Fibroblast of skin of scalp (primary cell): ENCODE measurements at places on chromosomes 4 and X.

GRCh38 chr4:108881190-108881589 lies 118.3 kb upstream of the ETNPPL start:
- DNase-seq = peak; percentile 92

DNA sequence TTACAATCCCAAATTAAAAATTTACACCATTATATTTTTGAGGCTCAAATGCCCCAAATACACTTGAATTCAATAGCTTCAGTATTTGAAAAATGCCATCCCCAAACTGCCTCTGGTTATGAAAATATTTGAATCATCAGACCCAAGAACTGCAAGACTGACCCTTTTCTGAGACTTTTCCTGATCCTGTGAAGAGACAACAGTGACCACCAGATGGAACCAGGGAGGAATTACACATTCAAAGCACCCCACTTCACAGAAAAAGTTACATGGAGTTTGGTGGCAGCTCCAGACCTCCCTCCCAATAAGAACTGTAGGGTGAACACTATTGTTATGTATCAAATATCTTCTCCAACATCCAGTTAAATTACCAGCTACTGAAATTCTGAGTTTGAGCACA lies 44.0 kb upstream of the SCD5 start:
- peak; percentile 24 for DNase-seq

- peak; percentile 85 for DNase-seq
Measured at GRCh38 chr4:153159728-153160221, 44.5 kb upstream of the TRIM2 start.

- DNase-seq = peak; percentile 84
Measured at GRCh38 chr4:80239480-80240150, 26.8 kb upstream of the FGF5 start.

GRCh38 chr4:121706595-121707021 lies 9.8 kb upstream of the ANXA5 start:
- DNase-seq = peak; percentile 94

- DNase-seq = no peak
Measured at GRCh38 chr4:37687681-37688080, 1.5 kb upstream of the RELL1 start.

DNA sequence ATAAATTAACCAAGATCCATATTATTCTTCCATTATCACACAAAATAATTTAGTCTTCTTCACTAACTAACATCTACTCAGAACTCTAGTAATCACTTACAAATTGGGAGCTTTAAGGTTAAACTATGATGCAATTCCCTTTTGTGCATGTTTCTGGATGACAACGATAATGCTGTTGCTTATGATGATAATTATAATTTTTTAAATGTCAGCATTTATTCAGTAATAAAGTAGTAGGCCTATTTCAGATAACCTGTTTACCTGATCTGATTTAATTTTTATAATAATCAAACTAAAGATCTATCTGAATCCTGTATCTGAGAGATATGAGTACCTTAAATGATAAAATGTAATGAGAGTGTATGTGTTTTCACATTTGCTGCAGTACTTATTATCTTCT lies 507.8 kb upstream of the GRID2 start:
- DNase-seq = no peak

DNA sequence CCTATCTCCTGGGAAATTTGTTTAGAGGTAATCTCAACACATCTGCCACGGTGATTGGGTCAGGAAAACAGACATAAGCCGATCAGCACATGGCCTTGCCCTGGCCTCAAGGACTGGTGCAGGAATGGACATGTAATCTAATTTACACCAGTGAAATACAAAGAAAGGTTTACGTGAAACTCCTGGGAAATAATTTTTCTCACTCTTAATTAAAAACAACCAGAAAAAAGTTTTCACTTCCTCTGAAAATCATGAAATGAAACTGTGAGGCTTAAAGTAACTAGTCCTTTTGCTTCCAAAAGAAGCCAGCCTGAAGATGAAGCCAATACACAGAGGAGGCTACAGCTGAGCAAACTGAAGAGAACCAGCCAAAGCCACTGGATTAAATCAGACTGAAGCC lies 154.1 kb upstream of the FAM241A start:
- DNase-seq = no peak

DNA sequence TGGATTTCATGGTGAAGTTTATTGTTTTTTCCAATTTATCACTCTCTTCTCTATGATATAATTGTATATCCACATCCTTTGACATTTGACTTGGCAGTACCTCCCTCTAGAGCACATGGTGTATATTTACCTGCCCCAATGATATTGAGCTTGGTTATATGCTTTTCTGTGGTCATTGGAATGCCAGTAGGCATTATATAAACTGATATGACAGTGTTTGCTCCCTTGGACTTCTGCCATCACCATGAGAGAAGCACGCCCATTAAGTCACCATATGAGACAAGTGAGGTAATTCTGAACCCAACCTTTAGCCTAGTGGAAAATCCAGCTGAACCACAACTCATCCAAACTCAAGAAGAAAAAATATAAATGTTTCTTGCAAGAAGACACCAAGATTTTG lies 2761.5 kb downstream of the ARAP2 start:
- no peak for DNase-seq

- no peak for DNase-seq
Measured at GRCh38 chr4:147678796-147679549, 5.0 kb downstream of the PRMT9 start.

- DNase-seq = no peak
Measured at GRCh38 chr4:36914106-36914505, 330.4 kb upstream of the NWD2 start.

DNA sequence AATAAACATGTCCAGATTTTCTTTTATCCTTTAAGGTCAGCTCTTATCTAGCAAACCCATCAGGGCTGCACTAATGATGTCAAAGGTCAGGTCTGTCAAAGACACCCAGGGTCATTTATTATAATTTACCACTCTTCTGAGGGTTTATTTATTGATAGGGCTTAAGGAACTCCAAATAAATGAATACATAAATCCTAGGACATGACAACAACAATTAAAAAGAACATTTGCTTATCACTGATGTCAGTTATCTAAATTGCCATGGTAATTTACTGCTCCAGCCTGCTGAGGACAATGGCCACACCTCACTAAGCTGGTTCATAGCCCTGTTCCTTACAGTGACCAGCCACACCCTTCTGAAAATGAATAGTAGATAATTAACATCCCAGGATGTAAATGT lies 317.1 kb downstream of the UNC5C start:
- no peak for DNase-seq

- DNase-seq = no peak
Measured at GRCh38 chr4:98466868-98467599, 191.4 kb downstream of the TSPAN5 start.

DNA sequence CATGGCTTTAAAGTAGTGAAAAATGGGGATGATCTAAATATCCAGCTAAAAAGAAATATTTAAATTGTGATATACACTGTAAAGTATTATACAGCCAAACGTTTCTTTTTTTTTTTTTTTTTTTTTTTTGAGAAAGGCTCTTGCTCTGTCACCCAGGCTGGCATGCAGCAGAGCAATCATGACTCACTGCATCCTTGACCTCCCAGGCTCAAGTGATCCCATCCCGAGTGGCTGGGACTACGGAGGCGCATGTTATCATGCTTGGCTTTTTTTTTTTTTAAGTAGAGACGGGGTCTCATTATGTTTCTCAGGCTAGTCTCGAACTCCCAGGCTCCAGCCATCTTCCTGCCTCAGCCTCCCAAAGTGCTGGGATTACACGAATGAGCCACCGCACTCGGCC lies 17.1 kb downstream of the SMIM14 start:
- peak; percentile 92 for DNase-seq

DNA sequence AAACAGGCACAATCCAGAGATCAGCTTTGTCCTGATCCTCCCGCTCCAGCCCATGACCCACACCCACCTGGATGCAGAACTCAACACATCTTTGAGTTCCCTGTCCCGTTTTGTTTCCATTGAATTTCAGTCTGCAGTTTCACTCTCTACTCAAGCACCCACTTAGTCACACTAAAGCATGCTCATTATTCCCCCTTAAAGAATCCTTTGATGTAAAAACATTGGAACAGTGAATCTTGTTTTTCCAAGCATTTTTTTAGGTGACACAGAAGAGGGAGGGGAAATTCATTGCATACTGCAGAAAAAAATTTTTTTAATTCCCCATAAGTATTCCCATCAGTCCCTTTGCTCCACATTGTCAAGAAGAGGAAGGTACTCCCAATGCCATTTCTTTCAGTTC lies 249.7 kb upstream of the TTC29 start:
- DNase-seq = peak; percentile 86

DNA sequence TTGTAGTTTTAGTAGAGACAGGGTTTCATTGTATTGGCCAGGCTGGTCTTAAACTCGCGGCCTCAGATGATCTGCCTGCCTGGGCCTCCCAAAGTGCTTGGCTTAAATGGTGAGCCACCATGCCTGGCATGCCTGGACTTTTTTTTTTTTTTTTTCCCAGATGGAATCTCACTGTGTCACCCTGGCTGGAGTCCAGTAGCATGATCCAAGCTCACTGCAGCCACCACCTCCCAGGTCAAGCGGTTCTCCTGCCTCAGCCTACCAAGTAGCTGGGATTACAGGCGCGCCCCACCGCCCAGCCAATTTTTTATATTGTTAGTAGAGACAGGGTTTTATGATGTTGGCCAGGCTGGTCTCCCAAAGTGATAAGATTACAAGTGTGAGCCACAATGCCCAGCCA lies 8.4 kb downstream of the UBE2K start:
- DNase-seq = peak; percentile 91

DNA sequence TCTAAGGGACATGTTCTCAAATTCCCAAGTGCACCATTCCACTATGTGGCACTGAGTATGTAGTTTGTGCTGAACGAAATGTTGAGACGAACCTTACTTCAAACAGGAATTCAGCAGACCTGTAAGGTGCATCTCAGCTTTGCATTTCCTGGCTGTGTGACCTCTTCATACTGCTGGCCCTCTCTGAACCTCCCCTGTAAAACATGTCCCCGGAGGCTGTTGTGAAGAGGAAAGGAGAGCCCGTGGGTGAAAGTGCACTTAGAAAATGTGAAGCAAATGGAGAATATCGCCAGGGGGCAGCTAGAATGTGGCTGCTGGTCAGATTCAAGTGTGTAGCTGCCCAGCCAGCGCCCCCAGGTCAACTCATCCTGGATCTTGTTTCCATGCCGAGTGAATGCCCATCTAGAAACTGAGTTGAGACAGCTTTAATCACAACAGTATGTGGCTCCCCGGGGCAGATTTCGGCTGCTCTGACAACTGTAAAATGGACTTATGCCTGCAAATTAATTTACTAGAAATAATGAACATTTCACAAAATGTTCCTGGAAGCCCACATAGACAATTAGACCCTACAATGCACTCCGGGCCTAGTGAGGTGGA lies 263.3 kb downstream of the EVC2 start:
- no peak for DNase-seq

- DNase-seq = peak; percentile 1
Measured at GRCh38 chr4:21113496-21114223, 413.4 kb downstream of the PACRGL start.

GRCh38 chrX:150903110-150903508 lies 4.6 kb upstream of the CD99L2 start:
- DNase-seq = no peak

DNA sequence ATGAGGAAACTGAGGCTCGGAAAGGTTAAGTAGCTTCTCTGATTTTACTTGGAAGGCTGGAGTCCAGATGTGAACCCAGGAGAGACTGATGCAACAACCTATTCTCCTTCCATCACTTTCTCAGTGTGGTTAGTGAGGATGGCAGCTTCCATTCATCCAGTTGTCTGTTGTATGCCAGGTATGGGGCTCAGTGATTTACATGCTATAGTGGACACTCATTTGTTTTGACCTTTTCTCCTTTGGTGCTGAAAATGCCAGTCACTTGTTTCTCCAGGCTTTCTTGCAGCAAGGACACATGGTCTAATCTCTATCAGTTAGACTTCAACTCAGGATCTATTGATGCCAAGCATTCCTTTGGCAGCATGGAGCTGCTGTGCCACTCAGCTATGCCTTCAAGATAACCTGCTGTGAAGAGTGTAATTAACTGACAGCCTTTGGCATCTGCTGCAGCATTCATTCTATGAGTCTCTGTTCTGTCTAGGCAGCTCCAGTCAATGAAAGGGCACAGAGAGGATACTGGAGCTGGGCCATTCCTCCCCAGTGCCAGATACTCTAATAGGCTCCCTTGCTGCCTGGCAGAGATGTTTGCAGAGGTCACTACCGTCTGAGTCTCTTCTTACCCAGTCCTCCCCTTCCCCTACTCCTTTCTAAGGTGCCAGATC lies 11.0 kb upstream of the CWH43 start:
- DNase-seq = no peak

- DNase-seq = no peak
Measured at GRCh38 chrX:149818652-149819051, 36.9 kb downstream of the MAGEA9 start.

GRCh38 chr4:145829629-145830395 lies 108.8 kb downstream of the ZNF827 start:
- no peak for DNase-seq

DNA sequence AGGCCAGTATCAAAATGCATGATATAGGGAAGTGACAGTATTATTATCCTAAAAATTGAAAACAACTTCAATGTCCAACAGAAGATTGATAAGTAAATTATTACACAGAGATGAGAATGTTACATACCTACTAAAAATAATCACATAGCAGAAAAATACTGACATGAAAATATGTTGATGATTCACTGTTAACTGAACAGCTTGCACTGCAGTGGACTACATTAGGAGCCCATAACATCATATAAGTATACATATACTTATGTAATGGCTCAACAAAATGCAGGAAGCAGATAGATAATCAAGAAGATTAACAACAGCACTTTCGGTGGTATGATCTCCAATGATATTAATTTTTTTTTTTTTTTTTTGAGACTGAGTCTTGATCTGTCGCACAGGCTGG lies 7.1 kb downstream of the CLOCK start:
- DNase-seq = peak; percentile 50

DNA sequence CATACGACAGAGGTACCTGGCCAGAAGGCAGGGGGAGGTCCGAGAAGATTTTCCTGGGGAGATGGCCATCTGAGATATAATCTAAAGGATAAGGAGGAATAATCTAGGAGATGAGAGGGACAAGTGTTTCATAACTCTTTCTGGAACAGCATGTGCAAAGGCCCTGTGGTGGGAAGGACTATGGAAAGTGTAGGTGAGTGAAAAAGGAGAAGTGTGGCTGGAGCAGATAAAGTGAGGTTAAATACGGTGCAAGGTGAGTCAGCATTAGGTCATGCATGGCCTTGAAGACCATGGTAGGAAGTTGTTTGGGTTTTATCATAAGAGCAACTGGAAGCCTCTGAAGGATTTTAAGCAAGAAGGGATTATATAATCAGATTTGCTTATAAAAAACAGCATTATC lies 34.6 kb upstream of the MTM1 start:
- DNase-seq = no peak

- no peak for DNase-seq
Measured at GRCh38 chr4:93475730-93476129, 352.8 kb upstream of the ATOH1 start.

GRCh38 chrX:35458142-35458541 lies 340.0 kb upstream of the MAGEB16 start:
- DNase-seq = no peak
